GM12892 (cell line): ENCODE measurements at places on chromosomes 2 and 18.

- no peak for DNase-seq
These were observed 7.2 kb upstream of the NEU4 start for GRCh38 chr2:241801611-241802420.

DNA sequence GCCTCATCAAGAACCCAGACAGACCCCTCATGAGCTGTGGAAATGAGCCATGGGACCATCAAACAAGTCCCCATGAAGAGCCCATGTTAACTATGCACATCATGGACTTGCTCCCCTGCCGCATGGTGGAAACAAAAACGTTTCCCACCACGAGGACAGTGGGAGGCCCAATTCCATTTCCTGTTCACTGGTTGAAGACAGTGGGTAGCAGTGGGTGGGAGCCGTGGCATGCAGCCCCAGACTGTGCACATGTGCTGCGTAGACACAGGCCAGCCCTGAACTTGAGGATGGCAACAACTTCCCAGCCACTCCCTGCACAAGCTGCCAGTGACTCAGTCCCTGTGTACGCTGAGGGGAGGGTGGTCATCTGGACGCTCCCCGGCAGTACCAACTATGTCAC is 108.4 kb upstream of the LMAN1 start:
- DNase-seq, result no peak

- DNase-seq, result no peak
These were observed 160.1 kb downstream of the ALK start for GRCh38 chr2:29761278-29761677.

DNA sequence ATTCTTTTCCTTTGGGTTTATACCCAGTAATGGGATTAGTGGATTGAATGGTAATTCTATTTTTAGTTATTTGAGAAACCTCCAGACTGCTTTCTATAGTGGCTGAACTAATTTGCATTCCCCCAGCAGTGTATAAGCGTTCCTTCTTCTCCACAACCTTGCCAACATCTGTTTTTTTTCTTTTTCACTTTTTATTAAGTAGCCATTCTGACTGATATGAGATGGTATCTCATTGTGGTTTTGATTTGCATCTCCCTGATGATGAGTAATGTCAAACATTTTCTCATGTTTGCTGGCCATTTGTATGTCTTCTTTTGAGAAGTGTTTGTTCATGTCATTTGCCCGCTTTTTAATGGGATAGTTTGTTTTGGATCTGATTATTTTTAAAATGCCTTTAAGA is 64.1 kb upstream of the MEIS1 start:
- DNase-seq, result no peak

DNA sequence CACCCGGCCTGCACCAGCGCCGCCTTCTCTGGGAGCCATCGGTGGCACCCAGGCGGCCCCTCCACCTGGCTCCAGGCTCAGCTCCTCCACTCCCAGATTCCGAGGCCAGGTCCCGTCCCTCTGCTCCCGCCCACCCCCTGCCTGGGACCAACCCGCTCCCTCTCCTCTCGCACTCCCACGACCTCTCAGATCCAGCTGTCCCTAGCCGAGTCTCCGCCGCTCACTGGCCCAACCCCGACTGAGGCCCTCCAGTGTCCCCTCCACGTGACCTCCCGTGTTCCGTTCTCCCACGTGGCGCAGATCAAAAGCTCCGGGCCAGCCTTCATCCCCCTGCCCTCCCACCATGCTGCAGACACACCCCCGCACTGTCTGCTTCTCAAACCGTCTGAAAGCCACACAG is 14.4 kb upstream of the SALL3 start:
- no peak for DNase-seq

GRCh38 chr2:160325418-160325817 is 125.3 kb upstream of the ITGB6 start:
- DNase-seq, result no peak
